Neural progenitor cell (in vitro differentiated cells): ENCODE measurements at places on chromosomes 5 and 9. TPM values are rescaled to one million over a fixed set of nuclear protein-coding genes. Genes with fewer than 3 reads are reported as not detected.

Gene FAM221B
- total RNA-seq: not detected in 2 replicates

DNA sequence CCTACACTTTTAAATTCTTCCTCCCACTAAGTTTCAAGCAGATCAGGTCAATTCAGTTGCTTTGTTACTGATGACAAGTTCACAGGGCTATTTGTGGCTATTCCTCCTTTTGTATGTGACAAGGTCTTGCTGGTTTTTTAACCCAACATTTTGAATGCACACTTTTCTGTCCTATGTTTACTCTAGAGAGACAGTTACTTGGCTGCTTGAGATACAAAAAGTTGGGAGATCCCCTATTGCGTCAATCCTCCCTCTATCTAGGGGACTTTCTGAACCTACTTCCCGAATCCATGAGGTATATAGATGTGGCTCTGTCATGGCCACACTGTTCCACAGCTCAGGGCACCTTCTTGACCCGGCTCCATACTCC is 386.7 kb downstream of the NTRK2 start:
- H3K27me3 ChIP-seq: no peaks in the 10 kb centered on the region
- no peak for DNase-seq
- H3K36me3 ChIP-seq: no peaks in the 10 kb centered on the region
- H3K4me3 ChIP-seq: no peak overlapping the region

DNA sequence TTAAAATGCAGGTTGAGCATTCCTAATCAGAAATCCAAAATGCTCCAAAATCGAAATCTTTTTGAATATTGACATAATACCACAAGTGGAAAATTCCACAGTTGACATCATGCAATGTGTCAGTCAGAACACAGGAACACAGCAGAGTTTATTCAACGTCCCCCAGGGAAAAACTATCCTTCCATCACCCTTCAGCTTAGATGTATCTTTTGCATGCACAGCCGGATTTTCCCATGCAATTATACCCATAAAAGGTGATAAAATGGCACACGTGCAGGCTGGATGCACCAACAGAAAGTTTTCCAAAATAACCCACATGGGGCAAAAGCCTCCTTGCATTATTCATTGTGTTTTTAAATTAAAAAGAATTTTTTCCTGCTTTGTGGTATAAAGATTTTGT is 71.2 kb downstream of the RAB24 start:
- no peaks in the 10 kb centered on the region for H3K4me1 ChIP-seq
- peak overlapping the region; percentile 23 for H3K27ac ChIP-seq
- no peaks in the 10 kb centered on the region for H3K27me3 ChIP-seq

Gene SMIM33
- total RNA-seq: not detected in 2 replicates

GRCh38 chr5:82793808-82794419 is 283.3 kb downstream of the TMEM167A start:
- peak; percentile 26 for DNase-seq
- H3K27ac ChIP-seq: peak overlapping the region; percentile 47
- no peak overlapping the region for H3K4me3 ChIP-seq
- no peaks in the 10 kb centered on the region for H3K27me3 ChIP-seq

Gene FYB1
- total RNA-seq: not detected in 2 replicates

DNA sequence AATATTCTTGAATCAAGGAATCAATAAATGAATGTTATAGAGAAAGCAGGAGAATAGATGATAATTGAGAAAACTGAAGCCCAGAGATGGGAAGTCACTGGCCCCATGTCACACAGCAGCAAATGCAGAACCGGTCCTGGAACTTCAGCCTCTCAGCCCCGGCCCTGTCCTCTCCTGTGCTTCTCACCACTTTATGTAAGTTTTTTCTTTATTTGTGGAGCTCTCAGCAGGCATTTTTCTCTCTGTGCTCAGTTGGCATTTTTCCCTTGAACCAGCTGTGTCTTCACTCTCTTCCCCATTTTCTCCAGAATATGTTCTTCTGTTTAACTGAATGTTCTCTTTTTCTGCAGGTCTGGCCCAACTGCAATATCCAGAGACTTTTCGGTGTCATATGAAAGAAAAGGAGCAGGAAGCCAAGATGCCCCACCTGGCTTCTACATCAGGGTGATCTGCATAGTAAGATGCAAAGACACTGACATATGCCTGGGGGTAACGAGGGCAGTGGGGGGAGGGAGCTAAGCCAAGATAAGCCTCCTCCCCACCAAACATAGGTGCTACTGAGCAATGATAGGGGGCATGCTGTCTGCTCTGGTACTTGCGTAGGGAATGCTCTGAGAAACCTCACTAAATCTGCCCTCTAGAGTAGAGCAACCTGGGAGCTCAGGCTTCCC is 12.8 kb upstream of the LCP2 start:
- no peak for DNase-seq
- H3K27ac ChIP-seq: no peak overlapping the region
- H3K36me3 ChIP-seq: no peaks in the 10 kb centered on the region
- H3K4me1 ChIP-seq: peaks cover 23% of the 10 kb centered on the region
